ENCODE measurements at places on chromosomes 1 and 21.

- no peak for DNase-seq
Measured at GRCh38 chr1:176315519-176316220, 108.6 kb upstream of the COP1 start.

DNA sequence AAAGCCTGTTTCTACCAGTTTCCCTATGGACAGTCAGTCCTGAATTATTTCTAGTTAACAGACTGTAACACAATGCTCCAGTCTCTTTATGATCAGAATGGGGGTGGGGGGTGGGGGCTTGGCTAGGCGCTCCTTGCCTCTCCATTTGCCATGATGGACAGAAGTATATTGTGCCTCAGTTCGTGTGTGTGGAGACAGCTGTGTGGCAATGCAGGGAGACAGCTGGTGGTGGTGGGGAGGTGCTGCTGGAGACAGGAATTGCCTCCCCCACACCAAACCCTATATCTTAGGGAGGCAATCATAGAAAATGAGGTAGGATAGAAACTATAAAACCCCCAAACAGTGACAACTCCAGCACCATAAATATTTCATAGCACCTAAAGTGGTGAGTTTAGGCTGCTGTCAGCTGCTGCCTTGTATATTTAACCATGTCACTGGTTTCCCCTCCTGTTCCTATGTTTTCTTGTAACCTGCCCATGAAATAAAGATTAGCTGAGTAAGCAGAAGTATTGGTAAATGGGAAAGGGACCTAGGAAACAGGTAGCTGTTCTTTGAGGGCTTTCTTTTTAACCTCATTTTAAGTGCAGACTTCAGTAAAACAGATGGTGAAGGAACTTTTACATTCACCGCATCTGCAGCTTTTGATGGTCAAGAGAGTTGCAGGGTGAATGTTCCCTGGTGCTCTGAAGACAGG lies 3.4 kb downstream of the PLXNA2 start:
- no peak for DNase-seq

DNA sequence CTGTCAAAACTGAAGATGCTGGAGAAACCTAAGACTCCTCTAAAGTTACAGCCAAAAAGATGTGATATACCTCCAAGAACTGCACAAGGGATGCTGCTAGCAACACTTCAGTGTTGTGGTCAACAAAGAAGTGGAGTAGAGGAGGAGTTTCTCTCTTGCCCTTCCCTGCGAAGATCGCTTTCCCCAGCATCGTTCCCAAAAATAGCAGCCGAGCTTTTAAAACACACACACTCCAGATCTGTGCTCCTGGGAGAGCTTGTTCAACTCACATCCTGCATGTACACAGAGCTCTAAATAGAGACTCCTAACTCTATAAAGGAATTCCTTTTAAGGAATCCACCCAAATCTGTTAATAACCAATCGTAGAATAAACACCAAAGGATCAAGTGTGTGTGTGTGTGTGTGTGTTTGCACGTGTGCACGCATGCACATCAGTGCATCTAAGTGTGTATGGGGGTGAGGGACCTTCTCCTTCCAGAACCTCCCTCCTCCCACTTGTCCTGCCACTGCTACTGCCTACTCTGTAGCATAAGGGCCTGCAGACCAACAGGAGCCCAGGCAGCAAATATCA lies 58.5 kb downstream of the PSMG1 start:
- no peak for DNase-seq

DNA sequence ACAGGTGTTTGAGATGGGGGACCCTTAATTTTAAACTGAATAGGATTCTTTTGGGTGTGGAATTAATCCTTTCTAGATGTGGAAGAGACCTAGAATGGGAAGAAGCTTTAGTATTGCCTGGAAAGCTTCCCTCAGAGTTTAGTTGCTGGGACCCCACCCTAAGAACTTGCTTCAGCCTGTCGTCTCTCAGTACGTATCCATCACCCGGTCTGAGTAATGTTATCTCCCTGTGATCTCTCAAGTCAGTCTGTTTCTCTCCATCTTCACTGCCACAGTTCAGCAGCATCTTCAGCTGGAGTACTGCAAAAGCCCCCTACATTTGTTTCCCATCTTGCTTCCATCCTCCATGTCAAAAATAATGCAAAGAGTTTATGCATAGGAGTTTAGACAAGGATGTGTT lies 28.9 kb downstream of the CNST start:
- DNase-seq, result no peak

GRCh38 chr1:72366466-72366865 lies 84.1 kb upstream of the NEGR1 start:
- peak; percentile 25 for DNase-seq

DNA sequence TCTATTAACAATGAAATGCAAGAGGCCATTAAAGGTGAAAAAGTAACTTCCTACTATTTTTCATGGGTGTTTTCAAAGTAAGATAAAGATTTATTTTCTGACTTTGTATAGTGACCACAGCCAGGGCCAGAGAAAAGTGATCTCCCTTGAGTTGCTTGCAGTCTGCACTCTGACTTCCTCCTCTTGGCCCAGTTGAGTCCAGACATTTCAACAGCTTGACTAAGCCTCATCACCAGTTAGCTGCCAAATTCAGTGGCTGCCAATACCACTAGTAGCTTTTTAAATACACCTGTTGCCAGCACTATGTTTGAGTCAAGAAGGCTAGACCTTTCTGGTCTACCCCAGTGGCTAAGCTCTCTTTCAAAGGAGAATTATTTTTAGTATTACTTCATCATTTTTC lies 3.7 kb upstream of the NEK7 start:
- no peak for DNase-seq

- DNase-seq, result no peak
Measured at GRCh38 chr1:164466429-164466828, 92.6 kb upstream of the PBX1 start.

DNA sequence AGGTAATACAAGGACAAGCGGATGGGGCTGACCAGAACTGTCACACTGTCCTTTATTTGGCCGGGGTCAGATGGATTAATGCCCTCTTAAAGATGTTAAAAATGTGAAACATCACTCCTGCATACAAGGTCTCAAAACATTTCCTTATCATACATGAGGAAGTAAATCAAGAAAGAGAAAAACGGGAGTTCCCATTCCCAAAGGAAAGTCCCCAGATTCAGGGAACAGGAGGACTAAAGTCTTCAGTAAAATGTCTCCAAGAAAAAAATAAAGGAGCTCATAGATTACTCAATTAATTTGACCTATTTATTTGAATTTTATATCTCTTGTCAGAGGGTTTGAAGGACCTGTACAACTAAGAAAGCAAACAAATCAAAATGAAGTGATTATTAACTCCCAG lies 13.4 kb upstream of the HSD11B1 start:
- peak; percentile 27 for DNase-seq

Data from inflammatory macrophage treated with lipopolysaccharide for 4 hours (primary cell).